ENCODE measurements at places on chromosomes 7 and 10. TPM values are rescaled to one million over a fixed set of nuclear protein-coding genes. Genes with fewer than 3 reads are reported as not detected.

TSPAN13 gene
- 315 TPM for polyA plus RNA-seq

ERCC6 gene
- 13.9 TPM for polyA plus RNA-seq

CPXM2 gene
- not detected for polyA plus RNA-seq

GRM3 gene
- polyA plus RNA-seq, result 15.9 TPM

HMX2 gene
- polyA plus RNA-seq, result not detected

DLG5 gene
- 84.0 TPM for polyA plus RNA-seq

TRIM56 gene
- 0.12 TPM for polyA plus RNA-seq

KCNIP2 gene
- 10.0 TPM for polyA plus RNA-seq

MYO3A gene
- polyA plus RNA-seq, result 3.0 TPM

GATA3 gene
- polyA plus RNA-seq, result not detected

TRPV6 gene
- polyA plus RNA-seq, result 0.30 TPM

CTAGE15 gene
- polyA plus RNA-seq, result not detected

GIMAP1 gene
- polyA plus RNA-seq, result not detected

TACC2 gene
- 17.6 TPM for polyA plus RNA-seq

NYAP1 gene
- polyA plus RNA-seq, result 70.1 TPM

EGR2 gene
- 1.7 TPM for polyA plus RNA-seq

SLC35G1 gene
- polyA plus RNA-seq, result 3.5 TPM

SAP25 gene
- 0.52 TPM for polyA plus RNA-seq

GRB10 gene
- 62.7 TPM for polyA plus RNA-seq

NUTM2A gene
- polyA plus RNA-seq, result 3.0 TPM

ALOX5 gene
- not detected for polyA plus RNA-seq

MYL10 gene
- not detected for polyA plus RNA-seq

FAM185A gene
- 14.6 TPM for polyA plus RNA-seq

SDK1 gene
- polyA plus RNA-seq, result 4.2 TPM

ZPBP gene
- polyA plus RNA-seq, result not detected

ARHGEF35 gene
- not detected for polyA plus RNA-seq

NANOS1 gene
- 29.1 TPM for polyA plus RNA-seq

MTG1 gene
- 49.7 TPM for polyA plus RNA-seq

YWHAG gene
- polyA plus RNA-seq, result 276 TPM

CTTNBP2 gene
- 53.5 TPM for polyA plus RNA-seq

CPVL gene
- polyA plus RNA-seq, result 19.5 TPM

SRRM3 gene
- polyA plus RNA-seq, result 34.9 TPM

ENKUR gene
- polyA plus RNA-seq, result 2.6 TPM

NEURL1 gene
- polyA plus RNA-seq, result 12.3 TPM

PON1 gene
- polyA plus RNA-seq, result not detected

ACTL6B gene
- 389 TPM for polyA plus RNA-seq

INA gene
- 379 TPM for polyA plus RNA-seq

ADAMTS14 gene
- polyA plus RNA-seq, result not detected

WDR86 gene
- polyA plus RNA-seq, result 46.2 TPM

ASB10 gene
- not detected for polyA plus RNA-seq

PLCE1 gene
- 0.22 TPM for polyA plus RNA-seq

LRRC18 gene
- polyA plus RNA-seq, result not detected

CLCN1 gene
- not detected for polyA plus RNA-seq

NXPH1 gene
- polyA plus RNA-seq, result 24.9 TPM

ZNF425 gene
- 5.1 TPM for polyA plus RNA-seq

NUDT5 gene
- 44.2 TPM for polyA plus RNA-seq

ZNF503 gene
- polyA plus RNA-seq, result 41.4 TPM

Data from neural cell (in vitro differentiated cells).